ENCODE measurements at places on chromosomes 16 and 17.

DNA sequence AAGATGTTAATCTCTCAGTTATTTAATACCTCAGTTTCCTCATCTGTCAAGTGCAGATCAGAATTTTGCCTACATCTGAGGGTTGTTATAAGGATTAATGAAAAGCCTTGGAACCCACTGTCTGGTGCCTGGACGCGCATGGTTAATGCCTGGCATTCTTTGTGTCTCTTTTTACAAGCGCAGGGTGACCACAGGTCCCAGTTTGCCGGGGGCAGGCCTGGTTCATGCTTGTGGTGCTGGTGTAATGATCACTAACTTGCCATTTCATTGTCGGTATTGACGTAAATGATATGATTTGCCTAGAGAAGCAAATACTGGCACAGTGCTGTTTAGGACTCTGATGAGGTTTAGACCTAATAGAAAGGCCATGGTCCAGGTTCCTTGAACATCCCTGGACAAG is 23.1 kb downstream of the MRC2 start:
- no peak for DNase-seq

- DNase-seq: no peak
Observed at GRCh38 chr16:50462793-50463507, 85.2 kb upstream of the NKD1 start.

GRCh38 chr16:72108353-72109102 is 14.9 kb downstream of the DHX38 start:
- DNase-seq: no peak

DNA sequence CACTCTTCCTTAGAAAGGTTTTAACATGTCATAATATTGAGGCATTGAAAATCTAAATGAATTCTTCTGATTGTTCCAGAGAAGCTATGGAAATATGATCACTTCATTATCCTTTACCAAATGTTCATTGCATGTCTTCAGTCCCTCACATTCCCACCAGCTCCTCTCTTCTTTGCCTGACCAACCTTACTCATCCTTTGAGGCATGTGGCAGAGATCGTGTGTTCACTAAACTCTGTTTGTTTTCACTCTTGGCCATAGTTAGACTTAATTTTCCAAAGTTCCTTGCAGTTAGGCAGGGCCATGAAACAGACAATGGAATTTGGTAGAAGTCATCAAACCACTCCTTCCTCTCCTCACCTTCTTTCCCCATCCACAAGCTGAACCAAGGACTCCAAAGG is 266.5 kb upstream of the HSBP1 start:
- DNase-seq: no peak
